ENCODE measurements at places on chromosomes 1 and 21.

DNA sequence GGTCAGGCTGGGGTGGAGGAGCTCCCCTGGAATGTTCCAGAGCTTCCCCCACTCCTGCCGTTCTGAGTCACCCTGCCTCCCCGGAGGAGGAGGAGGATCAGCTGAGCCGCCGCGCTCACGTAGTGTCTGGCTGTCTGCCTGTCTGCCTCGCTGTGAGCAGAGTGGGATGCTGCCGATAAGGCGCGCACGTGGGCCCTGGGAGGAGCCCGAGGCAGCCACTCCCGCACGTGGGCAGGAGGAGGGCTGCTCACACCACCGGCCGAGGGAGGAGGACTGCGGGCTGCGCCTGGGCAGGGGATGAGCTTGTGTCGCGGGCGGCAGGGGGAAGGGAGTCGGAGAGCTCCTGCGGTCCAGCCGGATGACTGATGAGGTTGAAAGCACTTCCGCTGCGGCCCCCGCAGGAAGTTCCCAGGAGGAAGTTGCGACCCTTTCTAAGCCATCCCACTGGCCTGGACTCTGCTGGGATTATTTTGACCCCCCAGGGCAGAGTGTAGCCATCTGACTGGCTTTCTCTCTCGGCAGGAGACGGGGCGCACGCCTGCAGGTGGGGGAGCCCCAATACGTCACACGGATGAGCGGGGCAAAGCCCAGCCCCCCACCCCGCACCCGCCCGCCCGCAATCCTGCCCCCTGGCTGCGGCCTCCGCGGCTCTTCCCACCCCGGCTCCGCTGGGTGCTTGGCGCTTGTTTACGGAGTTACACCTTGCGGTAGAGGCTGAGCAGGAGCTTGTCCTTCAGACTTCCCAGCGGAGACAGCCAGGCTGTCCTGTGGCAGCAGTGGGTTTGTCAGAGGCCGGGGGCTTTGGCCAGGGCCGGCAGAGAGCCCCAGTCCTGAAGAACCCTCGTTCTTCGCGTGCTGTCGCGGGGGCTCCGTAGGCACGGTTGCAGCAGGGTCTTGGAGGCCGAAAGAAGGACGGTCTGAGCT is 9.8 kb downstream of the PDXK start:
- peak; percentile 63 for DNase-seq

- no peak for DNase-seq
These were observed 136.9 kb upstream of the HNRNPU start for GRCh38 chr1:245001252-245001651.

GRCh38 chr1:166184897-166185296 is 18.1 kb upstream of the FAM78B start:
- no peak for DNase-seq

DNA sequence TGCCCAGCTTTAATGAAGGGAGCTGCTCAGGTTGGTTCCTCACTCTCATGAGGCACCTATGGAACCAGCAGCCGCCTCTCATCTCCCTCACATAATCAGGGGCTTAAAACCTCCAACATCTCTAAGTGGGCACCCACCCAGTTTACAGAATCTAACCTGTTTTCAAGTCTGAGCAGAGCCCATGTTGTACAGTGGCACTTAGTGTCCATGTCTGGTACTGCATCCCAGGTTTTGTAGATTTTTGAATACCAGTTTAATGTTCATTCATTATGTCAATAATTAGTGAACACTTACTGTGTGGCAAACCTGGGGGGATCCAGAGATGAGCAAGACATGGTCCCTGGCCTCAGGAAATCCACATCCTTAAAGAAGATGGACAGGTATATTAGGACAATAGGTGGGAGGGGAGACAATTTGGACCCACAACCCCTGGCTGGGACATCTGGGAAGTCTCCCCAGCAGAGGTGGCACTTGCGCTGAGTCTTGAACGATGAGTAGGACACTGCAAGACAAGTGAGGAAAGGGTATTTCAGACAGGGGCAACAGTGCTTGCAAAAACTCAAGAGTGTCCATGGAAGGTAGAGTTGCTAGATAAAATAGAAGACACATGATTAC is 83.3 kb downstream of the LACTBL1 start:
- no peak for DNase-seq

DNA sequence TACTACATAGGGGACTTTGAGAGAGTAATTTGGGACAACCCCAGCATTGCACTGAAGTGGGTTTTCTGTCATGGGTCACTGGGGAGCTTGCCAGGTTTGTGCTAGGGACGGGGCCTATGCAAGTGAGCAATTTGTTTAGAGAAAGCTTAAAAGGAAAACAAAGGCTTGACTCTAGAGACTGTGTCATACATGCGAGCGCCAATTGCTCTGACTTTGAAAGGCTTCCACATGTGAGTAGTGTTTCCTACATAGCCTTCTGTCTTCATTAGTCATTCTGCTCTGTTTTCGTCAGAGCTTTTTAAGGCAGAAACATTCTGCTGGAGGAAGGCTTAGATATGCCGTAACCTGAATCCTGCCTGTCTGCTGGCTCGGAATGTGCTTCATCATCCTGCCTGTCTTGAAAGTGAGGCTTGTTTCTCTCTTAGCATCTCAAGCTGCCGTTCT is 28.4 kb downstream of the TRIM45 start:
- no peak for DNase-seq

- DNase-seq: no peak
These were observed 34.2 kb downstream of the GJA5 start for GRCh38 chr1:147726168-147726567.

GRCh38 chr1:3775490-3776230 is 3.1 kb downstream of the SMIM1 start:
- peak; percentile 44 for DNase-seq

Data from CD4-positive, alpha-beta T cell treated with Interleukin-6 at 100 ng/mL for 8 hours (primary cell).